ENCODE measurements at places on chromosomes 3 and 15. TPM values are rescaled to one million over a fixed set of nuclear protein-coding genes. Genes with fewer than 3 reads are reported as not detected.

COL6A6 gene
- 1.1 TPM for total RNA-seq

RETNLB gene
- not detected for total RNA-seq

OSBPL10 gene
- total RNA-seq, result 7.7 TPM

NPAP1 gene
- 0.28 TPM for total RNA-seq

TMCO5A gene
- not detected for total RNA-seq

AP3S2 gene
- total RNA-seq, result 50.2 TPM

CACNA2D3 gene
- 0.11 TPM for total RNA-seq

HIGD2B gene
- total RNA-seq, result not detected

NLGN1 gene
- 10.9 TPM for total RNA-seq

GRCh38 chr15:69914960-69915359 is 182.8 kb downstream of the TLE3 start:
- DNase-seq, result no peak

GRCh38 chr15:33535135-33535534 is 224.4 kb downstream of the RYR3 start:
- no peak for DNase-seq

DNA sequence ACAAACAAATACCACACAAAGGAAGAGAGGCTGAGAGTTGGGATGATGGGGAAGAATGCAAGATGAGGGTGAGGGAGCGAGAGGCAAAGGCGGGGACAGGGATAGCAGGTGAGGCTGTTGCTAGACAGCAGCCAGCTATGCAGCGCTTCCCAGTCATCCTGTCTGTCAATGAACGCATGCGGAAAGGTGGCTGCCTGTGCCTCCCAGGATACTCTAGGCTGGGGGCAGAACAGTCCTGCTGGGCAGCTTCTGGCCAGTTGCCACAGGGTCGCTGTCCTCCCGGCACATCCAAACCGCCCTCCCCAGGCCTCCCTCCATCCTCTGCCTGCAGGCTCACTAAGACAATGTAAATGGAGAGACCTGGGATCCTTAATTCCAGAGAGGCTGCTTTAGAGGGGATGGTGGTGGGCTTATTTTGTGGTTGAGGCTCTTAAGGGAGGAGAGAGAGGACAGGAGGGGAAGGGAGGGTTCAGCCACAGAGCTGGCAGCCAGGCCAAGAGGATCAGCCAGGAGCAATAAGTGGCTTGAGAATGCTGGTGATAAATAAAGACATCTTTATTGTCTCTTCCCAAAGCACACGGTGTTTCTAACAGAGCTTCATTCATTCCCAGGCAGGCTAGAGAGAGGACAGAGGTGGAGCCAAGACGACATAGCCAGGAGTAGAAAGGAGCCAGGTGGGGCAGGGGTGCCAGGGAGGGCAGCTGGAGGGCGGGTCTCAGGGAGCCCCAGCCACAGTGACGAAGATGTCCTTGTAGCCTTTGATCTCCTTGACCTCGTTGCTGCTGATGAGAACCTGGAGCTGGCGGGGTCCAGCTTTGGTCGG is 9.2 kb upstream of the TGM5 start:
- no peak for DNase-seq

GRCh38 chr3:65093641-65094040 is 405.8 kb upstream of the ADAMTS9 start:
- no peak for DNase-seq

- no peak for DNase-seq
These were observed 111.0 kb downstream of the LRRK1 start for GRCh38 chr15:101029971-101030661.

DNA sequence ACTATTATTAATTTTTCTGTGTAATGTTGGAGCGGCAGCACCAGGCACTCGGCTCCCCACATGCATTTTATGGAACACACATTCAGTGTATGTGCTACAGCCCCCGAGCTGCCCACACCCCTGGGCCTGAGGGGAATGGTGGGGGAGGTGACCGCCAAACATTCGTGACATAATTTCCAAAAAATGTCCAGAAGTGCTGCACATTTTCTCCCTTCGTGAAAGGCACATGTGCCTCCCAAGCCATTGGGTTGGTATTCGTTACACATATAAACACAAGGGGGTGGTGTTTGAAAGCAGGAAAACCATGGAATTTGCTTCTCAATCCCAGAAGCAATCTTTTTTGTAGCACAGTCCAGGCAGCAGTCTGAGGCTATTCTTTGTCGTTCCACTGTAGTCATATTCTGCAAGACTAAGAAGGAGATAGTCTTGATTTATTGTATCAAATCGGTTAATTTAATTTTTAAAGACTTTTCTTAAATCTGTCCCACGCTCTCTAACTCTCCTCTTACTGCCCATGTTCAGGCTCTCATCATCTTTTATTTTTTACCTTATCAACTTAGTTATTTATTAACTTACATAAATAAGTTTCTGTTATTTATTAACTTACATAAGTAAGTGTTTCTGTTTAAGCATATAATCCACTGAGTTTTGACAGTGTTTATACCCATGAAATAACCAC is 39.2 kb upstream of the POLR2M start:
- DNase-seq, result peak; percentile 82

GRCh38 chr3:5002174-5002870 is 23.1 kb downstream of the BHLHE40 start:
- DNase-seq, result no peak

DNA sequence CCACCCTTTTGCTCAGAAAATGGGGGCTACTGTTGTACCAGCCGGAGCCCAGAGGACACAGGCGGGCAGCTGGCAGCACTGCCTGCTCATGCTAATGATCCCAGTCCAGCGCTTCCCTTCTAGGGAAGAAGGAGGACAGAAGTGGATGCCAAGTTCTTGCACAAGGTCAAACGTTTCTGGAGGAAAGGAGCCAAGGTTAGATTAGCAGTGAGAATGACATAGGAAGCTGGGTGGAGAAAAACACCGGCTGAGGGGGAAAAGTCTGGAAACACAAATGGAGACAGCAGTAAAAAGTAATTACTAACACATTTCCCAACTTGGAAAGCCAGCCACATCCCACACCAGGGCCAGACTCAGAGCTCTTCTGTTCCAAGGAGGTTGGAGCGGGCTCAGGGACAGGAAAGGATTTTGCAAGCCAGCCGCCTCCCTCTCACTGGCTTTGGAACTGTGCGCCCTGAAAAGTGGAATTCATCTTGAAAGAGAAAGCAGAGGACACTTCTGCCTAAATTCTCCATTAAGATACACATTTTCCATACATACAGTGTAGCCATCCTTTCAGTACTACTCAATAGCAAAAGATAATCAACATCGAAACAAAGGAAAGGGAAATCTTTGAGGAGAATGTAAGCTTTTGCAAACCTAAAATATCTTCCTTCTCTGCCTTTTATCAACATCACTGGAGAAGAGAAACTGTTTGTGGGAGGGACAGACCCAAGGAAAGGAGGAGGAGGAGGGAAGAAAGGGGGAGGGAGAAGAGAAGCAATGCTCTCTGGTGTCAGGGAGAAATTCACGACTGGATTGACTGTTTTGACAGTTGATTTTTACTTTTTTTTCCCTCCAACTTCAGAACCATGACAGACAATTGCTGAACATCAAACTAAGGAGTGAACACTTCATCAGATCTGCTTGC is 133.6 kb downstream of the CD47 start:
- DNase-seq, result peak; percentile 96

DNA sequence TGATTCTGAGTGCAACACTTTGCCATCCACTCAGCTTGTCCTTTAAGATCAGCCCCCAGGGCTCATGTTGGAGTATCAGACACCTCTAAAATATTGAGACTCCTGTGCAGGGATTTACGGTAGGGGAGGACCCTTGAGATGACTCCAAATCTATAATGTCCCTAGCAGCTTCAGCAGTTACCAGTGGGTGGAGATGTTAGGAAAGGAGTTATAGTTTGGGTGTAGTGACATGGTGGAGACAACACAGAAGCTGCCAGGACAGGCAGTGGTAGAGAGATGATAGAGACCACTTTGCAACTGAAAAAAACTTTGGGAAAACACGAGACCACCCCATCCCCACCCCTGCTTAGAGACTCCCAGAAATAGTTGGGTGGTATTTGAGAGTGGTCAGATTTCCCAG is 43.3 kb upstream of the GSK3B start:
- no peak for DNase-seq

DNA sequence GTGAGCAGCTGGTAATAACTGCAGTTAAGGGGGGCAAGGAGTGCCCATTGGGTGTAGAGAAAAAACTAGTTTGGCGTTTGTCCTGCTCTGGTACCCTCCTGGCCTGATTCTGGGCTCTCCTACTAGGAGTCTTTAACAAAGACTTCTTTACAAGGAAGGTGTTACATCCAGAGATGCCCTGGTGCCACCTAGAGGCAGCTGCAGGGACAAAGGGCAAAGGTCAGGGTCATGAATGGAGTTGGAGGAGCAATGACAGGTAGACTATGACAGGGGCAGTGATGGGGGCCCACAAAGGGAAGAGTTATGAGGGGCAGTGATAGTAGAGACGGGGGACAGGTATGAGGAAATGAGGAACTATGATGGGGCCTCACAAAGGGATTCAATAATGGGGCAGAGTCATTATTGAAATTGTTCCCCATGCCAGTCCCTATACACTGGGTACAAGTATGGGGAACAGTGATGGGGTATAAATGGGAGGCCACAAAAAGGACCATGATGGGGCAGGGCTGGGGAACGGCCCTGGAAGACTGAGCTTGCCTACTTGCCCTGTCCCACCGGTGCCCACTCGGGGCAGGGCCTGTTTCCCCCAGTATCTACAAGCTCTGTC is 7.9 kb downstream of the CCDC71 start:
- peak; percentile 40 for DNase-seq

- peak; percentile 81 for DNase-seq
These were observed at the start of gene ADPRH for GRCh38 chr3:119579366-119580066. Gene ADPRH (plus strand): TSS chr3:119579492. CDS start chr3:119582170, 2,678 bp downstream.

GRCh38 chr3:30747771-30748281 is 141.4 kb downstream of the TGFBR2 start:
- peak; percentile 67 for DNase-seq

- no peak for DNase-seq
These were observed 311.6 kb upstream of the CNTN4 start for GRCh38 chr3:1787094-1787493.

DNA sequence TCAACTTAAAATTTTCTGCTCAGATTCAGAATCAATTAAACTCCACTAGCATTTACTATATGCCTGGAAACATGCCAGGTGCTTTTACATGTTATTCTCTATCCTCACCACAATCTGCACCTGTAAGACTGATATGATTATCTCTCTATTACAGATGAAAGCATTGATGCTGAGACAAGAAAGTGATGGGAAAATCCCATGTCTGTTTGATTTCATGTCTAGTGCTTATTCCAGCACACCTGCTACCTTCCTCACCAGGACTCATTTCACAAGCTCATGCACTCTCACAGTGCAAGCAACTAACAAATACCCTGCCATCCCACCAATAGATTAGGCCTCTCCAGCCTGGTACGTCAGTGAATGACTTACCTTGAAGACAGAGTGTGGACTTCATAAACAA is 25.0 kb upstream of the BCL6 start:
- no peak for DNase-seq

DNA sequence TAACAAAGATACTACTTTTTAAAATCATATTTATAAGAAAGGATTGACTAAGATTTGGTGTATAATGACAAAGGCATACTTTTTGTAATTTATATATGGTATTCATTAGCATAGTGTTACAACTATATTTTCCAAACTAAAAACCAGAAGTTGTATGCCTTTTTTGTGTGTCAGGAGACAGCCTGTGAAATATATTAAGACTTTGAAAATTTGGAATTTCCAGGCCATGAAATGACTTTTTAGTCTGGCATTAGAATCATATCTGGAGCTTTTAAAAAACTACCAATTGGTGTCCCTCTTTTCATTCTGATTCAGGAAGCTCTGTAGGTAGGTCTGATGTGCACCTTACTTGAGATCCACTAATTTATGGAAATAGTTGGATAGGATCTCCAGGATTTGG is 41.9 kb downstream of the CALML4 start:
- DNase-seq, result no peak

DNA sequence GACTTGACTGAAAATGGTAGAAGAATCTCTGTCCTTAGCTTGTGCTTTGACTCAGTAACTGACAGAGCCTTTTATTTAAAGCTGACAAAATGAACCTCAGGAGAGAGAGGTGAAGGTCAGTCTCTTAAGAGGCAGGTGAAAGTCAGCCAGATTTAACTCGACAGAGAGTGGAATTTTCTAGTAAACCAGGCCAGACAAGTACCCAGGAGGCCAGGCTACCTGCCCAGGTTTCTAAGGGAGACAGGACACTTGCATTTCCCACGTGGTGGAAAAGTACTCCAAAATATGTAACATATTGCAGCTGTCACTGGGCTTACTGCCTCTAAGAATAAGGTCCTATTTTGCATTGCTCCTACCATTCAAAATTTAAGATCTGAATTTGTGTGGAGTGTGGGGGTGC is 167.9 kb downstream of the FMN1 start:
- no peak for DNase-seq

DNA sequence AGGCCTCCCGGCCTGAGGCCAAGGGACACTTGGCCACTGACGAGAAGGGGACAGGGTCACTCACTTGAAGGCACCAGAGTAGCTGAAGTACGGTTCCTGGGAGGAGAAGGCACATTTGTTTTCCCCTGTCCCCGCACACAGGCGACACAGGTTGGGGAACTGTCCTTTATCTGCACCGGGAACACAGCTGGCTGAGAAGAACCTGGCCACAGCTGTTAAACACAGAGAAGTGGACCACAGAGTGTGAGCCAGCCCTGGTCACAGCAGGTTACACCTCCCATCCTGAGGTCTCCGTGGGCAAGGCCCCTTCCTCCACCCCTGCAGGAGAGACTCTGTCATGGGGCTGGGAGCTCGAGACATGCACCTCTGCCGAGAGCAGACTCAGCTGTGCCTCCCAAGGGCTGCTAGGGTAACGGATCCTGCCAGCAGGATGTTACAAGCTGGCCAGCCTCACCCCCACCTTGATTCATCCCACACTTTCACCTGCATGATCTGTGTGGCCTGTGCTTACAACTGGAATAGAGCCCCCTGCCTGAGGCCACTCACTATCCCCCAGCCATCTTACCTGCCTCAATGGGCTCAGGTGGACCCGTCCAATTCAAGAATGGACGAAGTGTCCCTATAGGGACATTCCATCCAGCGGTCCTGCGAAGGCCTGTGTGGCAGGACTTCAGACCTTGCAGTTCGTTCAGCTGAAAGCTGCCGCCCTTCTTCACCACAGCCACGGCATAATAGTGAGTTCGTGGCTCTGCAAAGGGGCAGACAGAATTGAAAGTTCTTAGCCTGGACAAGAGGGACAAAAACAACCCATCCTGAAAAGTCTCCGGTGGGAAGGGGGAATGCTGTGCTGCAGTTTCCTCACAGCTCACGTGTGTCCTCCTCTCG is 9.2 kb downstream of the LTF start:
- no peak for DNase-seq
